ENCODE measurements at places on chromosomes 1 and 21. TPM values are rescaled to one million over a fixed set of nuclear protein-coding genes. Genes with fewer than 3 reads are reported as not detected.

AMY2A gene
- not detected for total RNA-seq

KLHL21 gene
- 25.8 TPM for total RNA-seq

GRCh38 chr1:26761217-26761616 is 26.5 kb upstream of the PIGV start:
- no peak for DNase-seq

- no peak for DNase-seq
Observed at GRCh38 chr1:93614986-93615581, 66.6 kb downstream of the BCAR3 start.

DNA sequence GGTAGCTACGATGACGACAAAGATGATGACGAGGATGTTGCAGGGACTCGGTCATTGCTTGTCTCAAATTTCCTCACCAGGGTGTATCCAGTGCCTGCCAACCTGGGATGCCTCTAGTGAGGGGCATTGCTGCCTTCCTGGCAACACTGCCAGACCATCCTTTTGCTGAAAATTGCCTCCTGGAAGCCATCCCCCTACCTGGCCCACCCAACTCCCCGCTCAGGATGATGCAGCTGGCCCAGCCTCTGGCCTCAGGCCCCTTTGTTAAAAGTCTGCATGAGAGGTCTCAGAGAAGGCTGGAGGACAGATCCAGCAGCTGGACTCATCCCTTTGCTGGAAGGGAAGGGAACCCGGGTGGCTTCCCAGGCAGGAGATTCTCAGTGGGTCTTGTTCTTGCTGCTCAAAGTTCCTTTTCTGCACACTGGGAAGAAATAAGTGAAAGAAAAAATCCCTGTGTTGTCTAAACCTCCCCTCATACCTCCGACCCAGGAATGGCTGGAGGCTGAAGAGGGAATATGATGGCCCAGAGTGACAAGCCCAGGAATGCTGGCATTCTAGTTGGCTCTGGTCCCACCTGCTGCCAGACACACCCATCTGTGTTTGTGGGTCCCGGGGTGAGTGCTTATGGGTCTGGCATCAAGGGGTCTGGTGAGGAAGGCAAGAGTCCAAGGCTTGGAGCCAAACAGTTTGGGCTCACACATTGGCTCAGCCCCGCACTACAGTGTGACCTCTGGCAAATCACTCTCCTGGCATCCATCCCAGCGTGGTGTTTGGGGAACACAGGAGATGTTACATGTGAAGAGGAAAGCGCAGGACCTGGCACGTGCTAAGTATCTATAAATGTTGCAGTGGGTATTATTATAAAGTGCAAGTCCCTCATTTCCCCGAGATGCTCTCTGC is 6.7 kb upstream of the FNDC5 start:
- DNase-seq = no peak

DNA sequence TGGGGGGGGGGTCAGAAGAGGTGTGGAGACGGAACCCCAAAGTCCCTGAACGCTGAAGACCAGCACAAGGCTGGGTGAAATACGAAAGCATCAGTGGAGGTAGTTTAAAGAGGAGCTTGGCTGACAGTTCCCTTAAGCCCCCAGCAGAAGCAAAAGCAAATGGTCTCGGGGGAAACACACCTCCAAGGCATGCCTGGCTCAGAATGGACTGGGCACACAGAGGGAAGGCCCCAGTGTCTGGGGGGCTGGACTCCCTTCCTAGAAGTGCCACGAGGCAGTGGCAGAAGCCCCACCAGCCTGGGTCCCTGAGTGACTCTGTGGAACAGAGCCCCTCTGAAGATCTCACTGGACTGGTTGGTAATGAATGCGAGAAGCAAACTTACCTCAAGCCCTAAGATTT is 43.9 kb downstream of the UBE2G2 start:
- DNase-seq = no peak

ATF3 gene
- 10.6 TPM for total RNA-seq
